Erythroblast (primary cell): ENCODE measurements at places on chromosomes 16 and 17.

DNA sequence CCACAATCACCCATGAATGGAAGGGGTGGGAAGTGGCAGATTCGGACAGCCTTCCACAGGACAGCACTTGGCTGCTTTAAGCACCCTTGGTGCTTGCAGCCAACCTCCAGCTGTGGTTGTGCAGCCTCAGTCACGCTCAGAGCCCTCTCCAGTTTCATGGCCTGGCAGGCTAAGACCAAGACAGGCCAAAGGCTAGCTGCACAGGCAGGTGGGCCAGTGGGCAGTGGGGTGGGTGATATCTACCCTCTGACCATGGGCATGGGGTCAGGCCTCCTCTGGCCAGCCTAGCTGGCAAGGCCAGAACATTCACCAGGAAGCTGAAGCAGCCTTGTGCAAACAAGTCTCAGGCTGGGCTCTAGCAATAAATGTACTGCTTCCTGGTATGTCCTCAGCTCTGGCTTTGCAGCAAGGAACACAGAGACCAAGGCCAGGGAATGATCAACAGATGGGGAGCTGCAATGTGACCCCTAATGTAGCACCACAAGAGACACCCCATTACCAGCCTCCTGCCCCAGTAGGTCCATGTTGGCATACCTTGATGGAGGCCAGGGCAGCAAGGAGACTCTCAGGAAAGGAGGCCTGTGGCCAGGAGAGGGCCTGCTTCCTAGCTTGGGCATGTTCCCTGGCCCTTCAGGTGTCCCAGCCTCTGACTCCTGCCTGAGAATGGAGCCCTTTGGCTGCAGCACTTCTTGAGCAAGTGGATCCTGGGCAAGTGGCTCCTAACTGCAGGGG lies 20.9 kb downstream of the HSD11B2 start:
- DNase-seq = no peak

GRCh38 chr16:88865742-88866141 lies 718 bp downstream of the PABPN1L start:
- no peak for DNase-seq

- DNase-seq = no peak
Observed at GRCh38 chr16:66752379-66752778, 970 bp upstream of the DYNC1LI2 start.

GRCh38 chr16:66103211-66103610 lies 263.3 kb upstream of the CDH5 start:
- DNase-seq = no peak

DNA sequence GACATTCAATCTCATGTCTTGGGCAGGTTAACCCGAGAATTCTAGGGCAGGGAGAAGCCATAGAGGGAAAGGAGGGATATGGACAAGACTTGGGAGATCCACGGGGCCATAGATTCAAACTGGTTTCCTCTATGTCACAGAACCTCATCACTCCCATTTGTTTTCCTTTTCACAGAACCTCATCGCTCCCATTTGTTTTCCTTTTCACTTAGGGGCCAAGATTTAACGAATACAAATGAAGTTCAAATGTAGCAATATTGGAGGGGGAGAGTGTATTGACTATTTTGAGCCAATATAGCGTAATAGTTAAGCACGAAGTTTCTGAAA lies 39.3 kb upstream of the LONP2 start:
- DNase-seq = no peak

DNA sequence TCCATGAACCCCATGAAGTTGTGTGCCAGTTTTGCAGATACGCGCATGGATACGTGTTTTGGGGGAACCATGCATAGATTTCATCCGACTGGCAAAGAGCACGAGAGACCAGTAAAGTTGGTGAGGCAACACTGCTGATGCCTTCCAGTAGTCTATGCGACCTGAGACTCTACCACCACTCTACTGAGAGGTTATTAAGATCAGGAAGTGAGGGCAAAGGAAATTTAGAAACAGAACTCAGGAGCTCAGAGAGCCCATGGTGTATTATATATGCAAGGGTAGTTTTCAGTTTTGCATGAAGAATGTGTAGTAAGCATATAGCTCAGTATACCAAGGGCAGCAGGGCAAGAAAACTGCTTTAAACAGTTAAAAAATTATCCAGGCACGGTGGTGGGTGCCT lies 4.2 kb downstream of the SLX4 start:
- no peak for DNase-seq

- no peak for DNase-seq
Observed at GRCh38 chr17:79803997-79804855, 7.3 kb upstream of the CBX8 start.

- DNase-seq = no peak
Observed at GRCh38 chr17:5813357-5813756, 229.0 kb upstream of the NLRP1 start.
